ENCODE measurements at places on chromosomes 2 and 18.

GRCh38 chr2:15651367-15651727 is 59.7 kb downstream of the DDX1 start:
- no peak for DNase-seq

DNA sequence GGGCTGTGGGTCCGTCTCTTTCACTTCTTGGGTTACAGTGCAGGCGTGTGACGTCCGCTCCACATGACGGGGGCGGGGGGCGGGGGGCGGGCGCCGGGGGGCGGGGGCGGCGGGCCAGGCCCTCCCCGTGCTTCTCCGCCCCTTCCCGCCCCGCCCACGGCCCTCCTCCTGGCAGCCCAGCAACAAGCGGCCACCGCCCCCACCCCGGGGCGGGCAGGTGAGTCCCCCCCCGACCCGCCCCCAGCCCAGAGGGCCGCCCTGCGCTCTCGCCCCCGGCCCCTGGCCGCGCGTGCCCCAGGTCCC is 3.6 kb downstream of the ZNF516 start:
- DNase-seq = peak; percentile 57

- DNase-seq = peak; percentile 23
Measured at GRCh38 chr2:197293252-197294007, 17.1 kb downstream of the ANKRD44 start.

- DNase-seq = peak; percentile 61
Measured at GRCh38 chr18:3060667-3061580, 48.0 kb upstream of the LPIN2 start.

- DNase-seq = no peak
Measured at GRCh38 chr2:80748592-80748991, 444.0 kb upstream of the LRRTM1 start.

GRCh38 chr2:8986327-8986976 is 17.0 kb downstream of the MBOAT2 start:
- DNase-seq = no peak

GRCh38 chr2:37143974-37144373 is 12.8 kb downstream of the EIF2AK2 start:
- no peak for DNase-seq

Measured in stimulated activated naive CD4-positive, alpha-beta T cell treated with Interleukin-2 at 50 U/mL for 16 hours (primary cell).